Fibroblast of skin of left biceps (primary cell): ENCODE measurements at places on chromosomes 5 and 9.

DNA sequence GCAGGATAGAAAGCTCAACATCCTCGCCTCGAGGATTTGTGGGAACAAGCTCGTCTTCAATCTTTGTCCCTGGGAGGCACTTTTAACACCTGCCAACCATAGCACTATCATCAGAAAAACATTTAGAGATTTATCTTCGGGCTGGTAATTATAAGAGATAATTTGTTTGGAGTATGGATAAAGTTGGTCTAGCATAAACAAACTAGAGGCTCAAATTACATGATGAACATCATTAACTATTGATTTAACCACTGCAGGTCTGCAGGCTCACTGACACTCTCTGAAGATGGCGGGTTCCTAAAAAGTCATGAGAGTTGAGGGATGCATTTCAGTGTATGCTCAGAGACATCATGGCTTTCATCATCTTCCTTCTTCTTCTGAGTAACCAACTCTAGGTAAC, 25.8 kb upstream of the PCA3 start:
- DNase-seq, result no peak

- no peak for DNase-seq
Measured at GRCh38 chr5:1368756-1369155, 23.9 kb upstream of the CLPTM1L start.

DNA sequence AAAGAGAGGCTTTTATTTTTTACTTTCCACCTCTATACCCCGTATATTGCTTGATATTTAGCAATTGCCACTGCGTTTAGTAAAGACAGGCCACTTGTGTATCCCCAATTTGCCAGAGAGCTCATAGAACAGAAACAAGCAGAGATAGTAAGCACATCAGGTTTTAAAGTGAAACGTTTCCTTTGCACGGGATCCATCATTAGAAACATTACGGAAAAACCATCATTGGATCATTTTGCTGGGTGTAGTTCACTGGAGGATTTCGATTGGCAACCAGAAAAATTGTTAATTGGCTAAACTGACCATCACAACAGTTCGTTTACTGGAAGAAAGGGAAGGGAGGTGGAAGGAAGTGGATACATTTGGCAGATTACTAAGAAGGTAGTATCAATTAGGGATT, 149.4 kb upstream of the STK32A start:
- no peak for DNase-seq

DNA sequence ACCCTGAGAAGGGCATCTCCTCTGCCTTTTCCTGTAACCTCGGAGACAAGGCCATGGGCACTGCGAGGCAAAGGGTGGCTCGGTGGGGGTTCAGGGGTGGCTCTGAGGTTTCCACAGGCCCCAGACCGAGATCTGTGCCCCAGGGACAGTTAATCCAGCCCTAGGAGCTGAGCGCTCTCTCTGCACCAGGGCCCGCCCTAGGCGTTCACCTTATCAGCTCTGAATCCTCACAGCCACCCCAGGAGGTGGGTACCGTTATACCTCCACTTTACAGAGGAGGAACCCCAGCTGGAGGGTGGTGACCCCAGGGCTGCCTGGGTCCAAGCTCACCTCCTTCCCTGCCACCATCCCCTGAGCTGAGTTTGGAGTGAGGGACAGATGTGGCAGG, 2.3 kb upstream of the ENG start:
- no peak for DNase-seq

- no peak for DNase-seq
Measured at GRCh38 chr5:139976703-139977102, 66.4 kb downstream of the NRG2 start.

DNA sequence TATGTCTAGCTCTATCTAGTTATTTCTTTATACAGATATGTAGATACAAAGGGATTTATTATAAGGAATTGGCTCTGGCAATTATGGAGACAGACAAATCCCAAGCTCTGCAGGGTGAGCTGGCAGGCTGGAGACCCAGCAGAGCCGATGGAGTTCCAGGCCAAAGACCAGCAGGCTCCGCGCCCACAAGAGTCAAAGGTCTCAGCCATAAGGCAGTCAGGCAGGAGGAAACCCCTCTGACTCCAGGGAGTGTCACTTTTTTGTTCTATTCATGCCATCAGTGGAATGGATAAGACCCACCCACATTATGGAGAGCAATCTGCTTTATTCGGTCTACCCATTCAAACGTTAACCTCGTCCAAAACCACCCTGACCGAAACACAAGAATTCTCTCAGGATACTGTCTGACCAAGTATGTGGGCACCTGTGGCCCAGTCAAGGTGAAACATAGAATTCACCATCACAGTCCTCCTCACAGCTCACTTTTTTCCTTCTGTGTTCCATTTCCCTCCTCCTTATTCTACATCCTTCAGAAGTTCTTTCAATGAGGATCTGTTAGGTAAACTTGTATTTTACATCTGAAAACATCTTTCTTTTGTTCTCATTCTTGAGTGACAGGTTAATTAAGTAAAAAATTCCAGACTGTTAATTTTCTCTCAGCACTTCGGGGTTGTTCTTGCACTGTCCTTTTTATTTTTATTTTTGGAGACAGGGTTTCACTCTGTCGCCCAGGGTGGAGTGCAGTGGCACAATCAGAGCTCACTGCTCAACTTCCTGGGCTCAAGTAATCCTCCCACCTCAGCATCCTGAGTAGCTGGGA, 21.2 kb downstream of the RNF130 start:
- no peak for DNase-seq

GRCh38 chr9:23790351-23791260, 35.4 kb downstream of the ELAVL2 start:
- no peak for DNase-seq

GRCh38 chr5:173834071-173834771, 53.9 kb upstream of the CPEB4 start:
- DNase-seq, result no peak

- no peak for DNase-seq
Measured at GRCh38 chr9:126123927-126124326, 202.7 kb upstream of the MVB12B start.

DNA sequence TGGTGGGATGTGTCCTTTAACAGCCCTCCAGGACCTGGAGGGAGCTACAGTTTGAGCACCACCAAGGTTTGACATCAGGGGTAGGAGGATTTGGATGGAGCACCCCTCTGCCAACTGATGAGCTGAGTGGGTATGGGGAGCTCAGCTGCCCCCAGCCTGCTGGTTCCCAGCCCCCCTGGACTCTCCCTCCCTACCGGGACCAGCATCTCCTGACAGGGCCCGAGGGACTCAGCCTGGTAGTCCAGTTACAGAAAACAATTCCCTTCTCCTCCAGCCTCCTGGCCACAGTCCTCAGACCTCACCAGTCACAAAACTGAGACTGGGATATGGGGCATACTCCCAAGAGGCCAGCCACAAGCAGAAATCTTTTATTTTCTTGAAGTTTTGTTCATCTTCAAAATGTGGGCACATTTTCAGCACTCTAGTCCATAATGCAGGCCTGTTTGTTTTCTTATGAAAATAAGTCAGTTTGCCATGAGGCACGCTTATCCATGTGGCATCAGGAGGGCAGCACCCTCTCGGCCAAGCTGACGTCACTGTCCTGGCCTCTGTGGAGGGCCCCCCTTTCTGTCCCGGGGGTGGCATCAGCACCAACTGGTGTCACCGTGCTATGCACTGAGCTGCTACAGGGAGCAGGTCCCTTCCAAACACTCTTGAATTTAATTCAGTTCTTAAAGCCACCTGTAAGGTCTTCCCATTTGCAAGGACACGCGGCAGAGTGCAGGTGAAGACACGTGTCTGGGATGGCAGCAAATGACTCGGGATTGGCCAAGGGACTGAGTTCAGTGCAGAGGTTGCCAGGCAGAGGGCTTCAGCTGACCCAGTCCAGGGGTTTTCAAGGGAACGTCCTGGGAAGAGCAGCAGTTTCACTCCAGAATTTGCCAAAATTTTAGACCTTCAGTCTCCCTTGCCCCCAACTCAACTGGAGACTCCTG, 187.6 kb downstream of the GADD45G start:
- no peak for DNase-seq

DNA sequence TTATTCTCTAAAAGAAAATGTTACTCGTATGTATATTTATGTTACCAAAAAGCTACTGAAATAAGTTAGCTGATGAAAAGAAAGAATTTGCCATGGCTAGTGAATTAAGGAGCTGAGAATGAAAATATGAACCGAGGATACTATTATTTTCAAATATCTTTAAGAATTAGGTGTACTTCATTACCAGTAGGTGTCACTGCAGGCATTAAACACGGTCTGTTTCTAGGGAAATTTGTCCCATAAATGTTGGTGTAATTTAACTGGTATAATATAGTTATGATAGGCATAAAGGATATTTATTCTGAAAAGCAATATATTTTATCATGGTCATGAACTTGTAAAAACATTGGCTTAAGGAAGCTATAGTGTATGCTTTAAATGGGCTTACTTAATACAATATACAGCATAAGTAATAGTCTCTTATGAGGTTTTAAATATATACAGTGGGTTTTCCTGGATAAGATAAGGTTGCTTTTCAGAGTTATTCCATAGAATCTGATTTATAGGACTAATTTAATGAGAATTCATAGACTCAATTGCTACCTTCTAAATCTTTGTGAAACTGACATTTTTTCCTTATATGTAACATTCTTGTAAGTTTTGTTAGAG, 72.4 kb upstream of the MPDZ start:
- peak; percentile 31 for DNase-seq
